ENCODE measurements at places on chromosomes 3 and 15.

DNA sequence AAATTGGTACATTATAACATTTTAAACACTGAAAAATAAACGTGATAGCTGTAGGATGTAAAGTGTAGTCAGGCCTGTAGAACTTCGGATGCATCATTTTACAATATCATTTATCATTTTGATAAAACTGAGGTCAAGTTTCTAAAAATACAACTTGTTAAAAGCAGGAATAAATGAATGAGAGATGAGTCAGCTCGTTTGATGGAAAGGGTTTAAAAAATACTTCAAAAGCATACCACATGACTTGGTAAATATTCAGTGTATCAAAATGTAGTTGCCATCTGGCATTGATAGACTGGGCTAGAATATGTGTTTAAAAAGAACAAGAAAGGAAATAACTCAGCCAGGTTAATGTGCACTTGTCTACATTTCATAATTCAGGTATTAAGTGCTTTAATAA, 357.0 kb downstream of the TIGIT start:
- DNase-seq = no peak

DNA sequence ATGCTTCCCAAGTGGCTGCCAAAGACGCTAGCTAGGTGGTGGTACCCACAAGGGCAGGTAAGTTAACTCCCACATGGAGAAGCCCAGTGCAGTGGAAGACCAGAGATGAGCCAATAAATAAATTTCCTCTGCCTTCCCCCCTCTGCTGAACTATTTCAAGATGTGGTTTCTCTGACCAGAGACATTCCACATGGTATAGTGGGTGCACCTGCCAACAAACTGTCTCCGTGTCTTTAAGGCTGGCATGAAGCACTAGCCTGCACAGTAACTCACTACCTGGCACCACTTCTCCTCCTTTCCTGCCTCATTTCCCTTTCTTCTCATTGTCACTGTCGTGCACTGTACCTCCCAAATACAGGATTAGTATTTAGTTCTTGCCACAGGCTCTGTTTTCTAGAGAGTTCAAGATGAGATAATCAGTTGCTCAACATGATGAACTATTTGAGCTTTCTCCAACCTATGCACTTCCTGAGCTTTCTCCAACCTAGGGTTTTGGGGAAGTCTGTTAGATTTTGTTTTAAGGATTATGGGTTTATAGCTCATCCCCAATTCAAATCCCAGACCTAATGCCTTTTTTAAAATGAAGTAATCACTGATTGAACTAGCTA, 8.4 kb upstream of the CRTAP start:
- no peak for DNase-seq

DNA sequence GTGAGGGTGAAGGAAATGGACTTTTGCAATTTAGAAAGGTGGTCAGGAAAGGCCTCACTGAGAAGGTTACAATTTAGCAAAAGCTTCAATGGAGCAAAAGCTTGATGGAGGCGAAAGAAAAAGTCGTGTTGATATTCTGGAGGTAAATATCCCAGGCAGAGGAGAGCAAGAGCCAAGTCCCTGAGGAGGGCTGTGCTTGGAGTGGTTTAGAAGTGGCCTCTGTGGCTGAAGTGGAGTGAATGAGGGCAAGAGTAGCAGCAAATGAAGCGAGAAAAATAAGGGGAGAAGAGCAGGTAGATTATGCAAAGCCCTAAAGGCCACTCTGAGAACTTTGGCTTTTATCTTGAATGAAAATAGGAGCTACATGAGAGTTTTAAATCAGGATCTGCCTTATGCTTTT, 54.1 kb downstream of the GUCA1C start:
- DNase-seq = no peak

DNA sequence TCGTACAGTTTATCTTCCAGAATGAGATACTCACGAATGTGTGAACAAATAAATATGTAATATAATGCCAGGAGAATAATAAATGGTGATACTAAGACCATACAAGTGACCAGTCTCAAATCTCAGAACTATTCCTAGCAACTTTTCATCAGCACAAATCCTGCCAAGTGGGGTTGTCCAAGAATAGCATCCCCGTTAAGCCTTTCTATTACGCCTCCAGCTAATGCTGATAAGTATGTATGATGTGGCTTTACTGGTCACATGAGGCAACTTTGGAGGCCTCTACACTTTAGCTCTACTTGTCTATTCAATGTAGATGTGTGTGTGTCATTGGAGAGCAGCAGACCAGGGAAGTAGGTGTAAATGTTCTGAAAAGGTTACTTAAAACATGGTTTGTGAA, 129.5 kb downstream of the KCNMB2 start:
- no peak for DNase-seq

DNA sequence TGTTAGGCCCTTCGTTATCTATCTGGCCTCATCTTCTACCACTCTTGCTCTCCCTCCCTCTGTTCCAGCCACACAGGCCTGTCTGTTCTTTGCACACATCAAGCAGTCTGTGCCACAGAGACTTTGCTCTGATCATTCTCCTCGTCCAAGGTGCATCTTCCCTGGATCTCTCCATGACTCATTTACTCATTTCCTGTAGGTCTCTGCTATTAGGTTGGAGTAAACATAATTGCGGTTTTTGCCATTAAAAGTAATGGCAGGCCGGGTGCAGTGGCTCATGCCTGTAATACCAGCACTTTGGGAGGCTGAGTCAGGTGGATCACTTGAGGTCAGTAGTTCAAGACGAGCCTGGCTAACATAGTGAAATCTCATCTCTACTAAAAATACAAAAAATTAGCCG, 9.5 kb upstream of the C3orf49 start:
- DNase-seq = no peak

- no peak for DNase-seq
These were observed 131.8 kb downstream of the TPRG1 start for GRCh38 chr3:189303584-189303983.

DNA sequence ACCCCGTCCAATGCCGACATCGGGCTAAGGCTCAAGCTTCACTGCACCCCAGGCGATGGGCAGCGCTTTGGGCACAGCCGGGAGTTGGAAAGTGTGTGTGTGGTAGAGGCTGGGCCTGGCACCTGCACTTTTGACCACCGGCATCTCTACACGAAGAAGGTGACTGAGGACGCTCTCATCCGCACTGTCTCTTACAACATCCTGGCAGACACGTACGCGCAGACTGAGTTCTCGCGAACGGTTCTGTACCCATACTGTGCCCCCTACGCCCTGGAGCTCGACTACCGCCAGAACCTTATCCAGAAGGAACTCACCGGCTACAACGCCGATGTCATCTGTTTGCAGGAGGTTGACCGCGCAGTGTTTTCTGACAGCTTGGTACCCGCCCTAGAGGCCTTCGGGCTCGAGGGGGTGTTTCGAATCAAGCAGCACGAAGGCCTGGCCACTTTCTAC, 1.0 kb downstream of the PDE12 start:
- DNase-seq = peak; percentile 53

DNA sequence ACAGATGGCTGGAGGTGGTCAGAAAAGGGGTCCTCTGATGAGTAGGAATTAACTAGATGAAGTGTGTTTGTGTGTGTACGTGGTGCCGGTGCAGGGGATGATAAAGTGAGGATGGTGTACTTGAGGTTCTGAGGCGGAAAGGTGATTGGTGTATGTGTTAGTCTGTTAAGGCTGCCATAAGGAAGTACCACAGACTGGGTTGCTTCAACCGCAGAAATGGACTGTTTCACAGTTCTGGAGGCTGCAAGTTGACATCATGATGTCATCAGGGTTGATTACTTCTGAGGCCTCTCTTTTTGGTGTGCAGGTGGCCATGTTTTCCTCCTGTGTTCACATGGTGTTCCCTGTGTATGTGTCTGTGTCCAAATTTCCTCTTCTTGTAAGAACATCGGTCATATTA, 202.4 kb upstream of the RGMA start:
- DNase-seq = no peak

DNA sequence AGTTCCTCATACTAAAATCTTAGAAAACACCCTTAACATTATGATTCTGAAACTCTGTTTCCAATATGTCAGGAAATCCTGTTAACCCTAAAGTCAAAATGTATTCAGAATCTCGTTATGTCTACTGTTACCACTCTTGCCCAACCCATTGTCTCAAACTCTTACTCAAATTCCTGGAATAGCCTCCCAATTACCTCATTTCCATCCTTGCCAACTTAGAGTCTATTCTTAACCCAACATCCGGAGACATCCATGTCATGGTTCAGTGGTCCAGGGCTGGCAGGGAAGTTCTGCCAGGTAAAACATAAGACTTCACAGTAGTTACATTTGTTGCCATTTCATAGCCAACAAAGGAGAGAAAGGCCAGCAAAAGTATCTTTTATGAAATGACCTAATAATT, 593.9 kb downstream of the PYDC2 start:
- peak; percentile 9 for DNase-seq

- DNase-seq = no peak
These were observed 20.5 kb upstream of the LMOD3 start for GRCh38 chr3:69142797-69143454.

- DNase-seq = no peak
These were observed 215.5 kb downstream of the CACNA2D3 start for GRCh38 chr3:54337846-54338245.

DNA sequence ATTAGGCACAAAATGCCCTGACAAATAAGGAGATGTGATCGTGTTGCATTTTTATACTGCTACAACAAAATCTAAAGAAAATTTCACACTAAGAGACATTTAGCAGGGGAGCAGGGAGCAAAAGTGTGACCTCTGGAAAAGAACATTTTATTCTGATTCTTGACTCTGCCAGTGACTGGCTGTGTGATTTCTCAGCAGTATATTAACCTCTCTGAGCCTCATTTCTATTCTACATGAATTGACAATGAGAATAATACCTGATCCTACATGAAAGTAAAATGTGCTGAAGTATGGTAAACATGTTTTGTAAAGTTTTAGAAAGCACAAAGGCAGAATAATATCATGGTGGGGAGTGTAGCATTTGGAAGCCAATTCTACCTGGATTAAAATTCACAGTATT, 273.3 kb downstream of the SLC9A9 start:
- DNase-seq = no peak

DNA sequence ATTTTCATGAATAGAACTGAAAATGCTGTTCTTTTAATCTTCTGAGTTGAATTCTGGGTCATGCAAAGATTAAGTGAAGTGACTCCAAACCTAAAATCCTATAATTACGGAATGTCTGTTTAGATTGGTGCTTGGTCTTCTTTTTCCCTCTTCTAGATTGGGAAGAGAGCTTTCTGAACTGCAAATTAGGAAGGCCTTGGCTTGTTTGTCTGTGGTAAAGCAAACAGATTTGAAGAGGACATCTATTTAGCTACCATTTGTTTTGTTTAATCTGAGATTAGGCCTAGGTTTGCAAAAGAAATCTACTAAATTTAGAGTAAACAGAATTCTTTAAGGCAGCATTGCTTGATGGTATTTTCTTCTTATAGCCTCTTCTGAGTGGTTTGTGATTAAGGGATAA, 23.5 kb downstream of the PAQR9 start:
- DNase-seq = no peak

DNA sequence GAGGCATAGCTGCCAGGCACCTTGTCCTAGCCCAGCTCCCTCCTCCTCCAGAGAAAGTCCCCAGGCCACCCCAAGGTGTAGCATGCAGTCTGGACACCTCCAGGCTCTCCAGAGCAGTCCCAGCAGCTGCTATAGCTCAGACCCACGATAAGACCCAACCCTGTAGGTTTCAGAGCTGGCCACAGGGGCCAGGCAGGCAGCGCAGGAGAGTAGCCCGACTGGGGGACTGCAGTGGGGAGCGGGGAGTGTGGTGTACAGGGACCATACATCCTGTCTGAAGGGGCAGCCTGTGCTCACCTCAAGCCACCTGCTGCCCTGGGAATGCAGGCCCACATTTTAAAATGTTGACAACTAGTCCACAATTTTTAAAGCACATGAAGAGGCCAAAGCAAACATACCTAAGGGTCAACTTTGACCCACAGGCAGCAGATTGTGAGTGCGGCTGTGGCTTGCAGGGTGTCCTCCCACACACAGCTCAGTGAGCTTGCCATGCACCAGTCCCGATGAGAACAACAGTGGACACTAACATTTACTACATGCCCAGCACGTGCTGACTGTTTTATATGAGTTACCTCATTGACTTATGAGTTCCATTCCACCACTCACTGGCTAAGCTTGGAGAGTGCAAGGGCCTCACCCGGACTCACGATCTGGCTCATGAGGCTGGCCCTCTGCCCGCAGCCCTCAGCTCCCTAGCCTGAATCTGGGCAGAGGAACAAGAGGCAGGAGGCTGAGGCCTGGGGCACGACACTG, 81.4 kb downstream of the DNAJB8 start:
- peak; percentile 91 for DNase-seq

DNA sequence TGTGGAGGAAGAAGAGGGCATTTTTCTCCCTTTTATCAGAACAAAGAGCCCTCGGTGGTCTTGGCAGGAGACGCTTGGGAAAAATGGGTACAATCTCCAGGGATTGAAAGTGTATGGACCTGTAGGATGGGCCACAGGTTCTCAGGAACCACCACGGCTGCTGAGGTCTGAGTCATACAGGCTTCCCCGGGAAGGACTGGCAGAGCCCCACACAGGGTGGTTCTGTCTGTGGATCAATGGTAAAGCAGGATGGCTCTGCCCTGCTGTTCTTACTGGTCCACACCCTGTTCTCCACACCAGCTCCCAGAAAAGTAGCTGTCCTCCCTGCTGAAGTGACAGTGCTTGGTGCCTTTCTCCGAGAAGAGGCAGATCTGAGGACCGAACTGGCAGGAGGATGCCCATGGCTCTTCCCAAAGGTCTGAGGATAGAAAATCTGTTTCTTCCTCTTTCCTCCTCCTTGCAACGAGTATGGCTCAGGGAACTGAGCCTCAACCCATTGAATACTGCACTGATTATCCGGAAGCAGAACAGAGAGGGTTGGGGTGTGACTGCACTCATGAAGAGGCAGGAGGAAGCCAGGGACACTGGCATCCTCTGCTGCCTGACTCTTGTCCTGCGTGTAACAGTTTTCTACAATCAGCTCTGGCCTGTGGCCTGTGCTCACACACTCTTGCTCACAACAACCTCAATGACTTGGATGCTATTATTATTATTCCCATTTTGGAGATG, 39.0 kb downstream of the KIF9 start:
- DNase-seq = no peak

- no peak for DNase-seq
These were observed 136.4 kb downstream of the ATP8B4 start for GRCh38 chr15:49982584-49982983.

GRCh38 chr3:39372833-39373232, 10.3 kb upstream of the SLC25A38 start:
- no peak for DNase-seq

Measured in AG20443 (cell line).